ENCODE measurements at places on chromosomes 1 and 21.

DNA sequence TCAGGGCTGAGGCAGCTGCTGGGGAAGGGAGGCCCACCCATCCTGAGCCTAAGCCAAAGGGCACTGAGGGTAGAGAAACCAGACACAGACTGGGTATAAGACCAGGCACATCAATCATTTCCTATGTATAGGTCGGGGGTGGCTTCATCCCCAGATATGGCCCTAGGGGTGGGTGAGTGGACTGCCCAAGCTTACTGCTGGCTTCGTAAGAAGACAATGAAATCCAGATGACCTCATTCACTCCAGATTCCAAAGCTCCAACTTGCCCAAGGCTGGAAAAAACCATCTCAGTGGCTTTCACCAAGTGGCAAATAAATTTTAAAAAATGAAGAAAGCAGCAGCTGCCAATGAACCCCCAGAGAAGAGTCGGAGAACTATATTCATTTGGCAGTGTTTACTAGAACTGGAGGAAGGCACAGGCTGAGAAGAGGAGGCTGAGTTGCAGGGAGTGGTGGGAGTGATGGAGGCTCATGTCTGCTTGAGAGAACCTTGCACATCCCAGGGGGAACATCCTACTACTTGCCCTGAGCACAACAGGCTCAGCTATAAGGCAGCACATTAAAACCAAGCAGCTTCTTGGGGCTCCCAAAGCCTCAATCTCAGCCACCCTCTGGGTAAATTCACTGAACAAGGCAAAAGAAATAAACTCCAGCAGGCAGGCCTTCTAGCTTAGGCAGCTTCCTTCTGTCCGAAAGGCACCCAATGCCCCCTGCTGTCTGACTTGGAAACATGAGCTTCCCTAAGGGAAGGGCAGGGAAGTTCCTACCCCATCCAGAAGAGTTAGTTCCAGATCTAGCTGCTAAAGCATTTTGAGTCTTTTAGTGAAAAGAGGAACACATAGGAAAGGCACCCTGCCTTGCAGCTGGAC lies 14.1 kb downstream of the PEA15 start:
- DNase-seq = peak; percentile 44

GRCh38 chr1:18858070-18858688 lies 1.3 kb downstream of the TAS1R2 start:
- DNase-seq = no peak

- no peak for DNase-seq
Observed at GRCh38 chr1:246595146-246595545, 28.9 kb downstream of the CNST start.

- DNase-seq = no peak
Observed at GRCh38 chr1:61102041-61102440, 19.7 kb downstream of the NFIA start.

- no peak for DNase-seq
Observed at GRCh38 chr1:27049607-27050006, 37.0 kb upstream of the TENT5B start.

DNA sequence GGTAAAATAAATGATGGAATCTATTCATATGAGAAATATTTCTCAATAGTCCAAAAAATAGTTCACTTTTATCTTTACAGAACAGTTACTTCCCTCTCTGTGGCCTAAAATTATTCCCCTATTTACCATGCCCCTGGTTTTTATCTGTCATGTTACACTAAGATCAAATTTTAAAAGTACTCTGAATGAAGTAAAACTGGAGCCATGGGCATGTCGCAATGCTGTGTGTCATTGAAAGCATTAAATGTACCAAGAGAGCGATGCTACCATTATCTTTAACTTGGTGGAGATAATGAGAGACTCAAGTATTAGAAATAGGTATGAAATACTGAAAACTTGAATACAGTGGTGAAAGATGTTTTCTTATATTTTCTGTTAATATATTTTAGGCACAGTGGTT lies 146.2 kb downstream of the KCNT2 start:
- DNase-seq = no peak

DNA sequence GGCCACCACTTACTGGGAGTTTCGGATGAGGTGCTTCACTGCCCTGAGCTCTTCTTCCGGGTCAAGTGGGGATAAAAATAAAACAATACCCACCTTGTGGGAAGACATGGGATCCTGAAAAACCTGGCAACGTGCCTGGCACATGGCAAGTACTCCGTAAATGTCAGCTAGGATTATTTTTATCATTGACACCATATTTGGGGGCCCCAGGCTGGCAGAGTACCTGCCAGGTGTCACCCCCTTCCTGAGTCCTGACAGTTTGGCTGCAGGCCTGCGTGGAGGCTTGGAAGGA lies 9.2 kb upstream of the EPHA2 start:
- no peak for DNase-seq

- DNase-seq = no peak
Observed at GRCh38 chr1:23930270-23930669, 17.1 kb upstream of the CNR2 start.

DNA sequence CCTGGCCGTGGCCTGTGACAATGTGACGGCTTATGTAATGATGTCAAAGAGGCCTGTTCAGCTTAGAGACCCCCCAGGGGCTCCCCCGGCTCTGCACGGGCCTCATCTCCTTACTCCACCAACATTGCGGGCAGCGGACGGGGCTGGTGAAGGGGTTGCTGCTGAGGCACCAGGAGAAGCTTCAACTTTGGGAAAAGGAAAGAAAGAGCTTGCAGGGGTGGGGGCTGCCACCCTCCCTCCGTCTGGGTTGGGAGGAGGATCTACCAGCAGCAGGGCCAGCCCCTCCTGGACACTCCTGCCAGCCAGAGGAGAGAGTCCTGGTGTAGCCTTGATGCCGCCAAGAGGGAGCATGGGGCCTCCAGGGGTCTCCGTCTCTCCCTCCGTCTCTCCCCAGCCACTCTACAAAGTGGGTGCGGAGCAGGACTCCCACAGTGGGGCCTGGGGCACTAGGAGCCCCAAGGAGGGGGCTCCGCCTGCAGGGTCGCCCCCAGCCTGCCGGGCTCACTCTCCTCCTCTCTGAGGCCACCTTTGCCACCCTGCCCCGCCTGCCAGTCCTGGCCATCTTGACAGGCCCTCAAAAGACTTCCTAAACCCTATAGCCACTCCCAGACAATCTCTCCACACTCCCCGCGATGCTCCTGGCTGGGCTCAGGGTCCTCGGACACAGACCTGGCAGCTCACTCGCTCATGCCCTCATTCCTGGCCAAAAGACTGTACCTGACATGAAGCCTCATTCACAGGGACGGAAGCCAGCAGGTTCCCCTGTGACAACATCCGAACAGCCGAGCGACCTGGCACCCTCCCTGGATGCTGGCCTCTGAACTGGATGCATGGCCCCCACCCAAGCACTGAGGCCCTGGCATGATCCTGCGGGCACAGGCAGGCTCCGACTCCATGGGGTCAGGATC lies 130.4 kb upstream of the ARHGEF16 start:
- DNase-seq = no peak

- no peak for DNase-seq
Observed at GRCh38 chr1:47572731-47573430, 135.0 kb downstream of the FOXD2 start.

DNA sequence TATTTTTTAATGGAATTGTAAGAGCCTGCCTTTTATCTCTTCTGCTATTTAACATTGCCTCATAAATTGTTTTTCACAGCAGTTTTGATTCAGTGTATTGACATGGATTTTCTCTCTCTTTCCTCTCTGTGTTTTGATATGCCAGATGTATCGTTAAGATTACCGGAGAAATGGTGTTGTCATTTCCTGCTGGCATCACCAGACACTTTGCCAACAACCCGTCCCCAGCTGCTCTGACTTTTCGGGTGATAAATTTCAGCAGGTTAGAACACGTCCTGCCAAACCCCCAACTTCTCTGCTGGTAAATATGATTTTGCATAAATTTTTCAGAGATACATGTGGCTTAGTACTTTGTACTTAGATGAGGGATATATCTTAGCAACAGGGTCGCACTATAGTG lies 23.1 kb upstream of the DYNLT5 start:
- no peak for DNase-seq

DNA sequence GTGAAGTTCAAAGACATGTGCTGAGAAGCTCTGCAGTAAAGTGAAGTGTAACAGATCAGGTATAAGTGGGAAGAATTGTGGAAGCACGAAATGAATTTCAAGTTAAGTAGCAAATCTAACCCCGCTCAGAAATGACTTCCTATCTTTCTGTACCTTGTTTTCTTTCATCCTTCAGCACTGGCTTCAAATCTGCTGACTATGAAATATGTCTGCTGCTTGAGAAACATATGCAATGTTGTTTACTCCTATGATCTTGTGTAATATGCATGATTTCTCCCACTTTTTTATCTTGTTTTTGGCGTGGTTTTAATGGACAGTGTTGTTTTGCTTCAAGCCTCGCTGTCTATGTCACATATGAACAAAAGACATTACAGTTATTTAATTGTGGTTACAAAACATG lies 545.3 kb upstream of the NCAM2 start:
- DNase-seq = no peak

DNA sequence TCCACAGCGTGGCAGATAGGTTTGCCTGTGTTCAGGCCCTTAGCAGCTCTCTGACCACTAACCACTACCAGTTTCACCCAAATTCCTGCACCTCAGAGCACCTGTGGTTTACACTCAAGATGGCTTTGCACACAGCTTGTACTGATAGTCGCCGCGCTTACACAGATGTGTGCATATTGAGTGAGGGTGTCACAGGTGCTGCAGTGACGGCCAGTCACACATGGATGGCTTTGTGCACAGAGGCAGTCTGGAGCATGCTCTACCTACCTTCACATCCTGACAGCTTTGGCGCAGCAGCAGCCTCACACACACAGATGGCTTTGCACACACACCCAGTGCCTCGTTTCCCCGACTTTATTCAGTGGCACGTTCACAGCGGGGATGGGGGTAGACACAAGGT lies 7.5 kb downstream of the DMAP1 start:
- DNase-seq = no peak

GRCh38 chr1:216758161-216758560 lies 34.9 kb upstream of the ESRRG start:
- no peak for DNase-seq

DNA sequence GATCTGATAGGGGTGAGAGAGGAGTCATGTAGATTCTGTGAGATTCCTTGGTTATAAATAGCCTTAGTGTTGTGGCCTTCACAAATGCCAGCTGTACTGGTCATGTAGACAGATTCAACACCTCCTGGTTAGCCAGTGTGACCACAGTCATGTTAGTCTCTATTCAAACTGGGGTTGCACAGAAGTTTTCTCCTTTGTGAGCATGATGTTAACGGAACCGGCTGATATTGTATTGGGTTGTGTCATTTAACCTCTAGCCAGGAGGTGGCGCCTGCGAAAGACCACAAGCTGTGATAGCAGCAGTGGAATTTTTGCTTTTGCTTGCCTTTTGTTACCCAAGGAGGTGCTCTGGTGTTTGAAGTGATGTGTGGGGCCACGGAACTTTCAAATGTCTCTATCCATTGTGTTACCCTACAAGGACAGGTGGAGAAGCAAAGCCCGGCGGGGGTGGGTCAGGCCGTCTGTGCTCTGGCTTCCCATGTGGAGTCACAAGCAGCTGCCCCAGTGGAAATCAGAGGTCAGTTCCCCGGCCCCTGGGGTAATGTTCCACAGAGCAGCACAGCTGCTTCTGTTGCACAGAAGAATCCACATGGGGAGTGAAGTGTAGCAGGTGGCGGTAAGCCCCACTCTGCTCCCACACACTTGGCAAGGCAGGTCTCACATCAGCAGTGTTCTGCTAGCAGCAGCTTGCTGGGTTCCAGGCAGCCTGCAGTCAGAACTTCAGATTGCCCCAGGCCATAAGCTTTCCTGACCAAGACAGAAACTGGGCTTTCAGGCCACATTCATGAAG lies 112.6 kb downstream of the ADAMTS1 start:
- DNase-seq = peak; percentile 77

DNA sequence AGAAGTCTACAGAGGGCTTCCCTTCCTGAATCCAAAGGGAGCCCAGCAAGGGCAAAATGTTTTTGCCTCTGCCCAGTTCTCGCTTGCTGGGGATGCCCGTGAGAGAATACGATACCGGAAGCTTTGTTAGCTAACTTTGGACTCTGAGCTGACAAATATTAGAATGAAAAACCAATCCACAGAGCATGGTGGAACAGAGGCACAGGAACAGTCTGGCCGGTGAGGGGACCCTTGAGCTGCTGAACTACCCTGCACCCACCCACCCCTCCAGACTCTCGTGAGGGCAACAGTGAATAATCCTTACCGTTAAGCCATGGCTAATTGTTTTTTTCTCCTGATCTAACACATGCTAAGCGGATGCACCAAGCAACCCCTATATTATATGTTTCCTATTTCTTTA lies 76.3 kb upstream of the AKT3 start:
- no peak for DNase-seq

- DNase-seq = no peak
Observed at GRCh38 chr1:201125800-201126199, 1.2 kb downstream of the ASCL5 start.

DNA sequence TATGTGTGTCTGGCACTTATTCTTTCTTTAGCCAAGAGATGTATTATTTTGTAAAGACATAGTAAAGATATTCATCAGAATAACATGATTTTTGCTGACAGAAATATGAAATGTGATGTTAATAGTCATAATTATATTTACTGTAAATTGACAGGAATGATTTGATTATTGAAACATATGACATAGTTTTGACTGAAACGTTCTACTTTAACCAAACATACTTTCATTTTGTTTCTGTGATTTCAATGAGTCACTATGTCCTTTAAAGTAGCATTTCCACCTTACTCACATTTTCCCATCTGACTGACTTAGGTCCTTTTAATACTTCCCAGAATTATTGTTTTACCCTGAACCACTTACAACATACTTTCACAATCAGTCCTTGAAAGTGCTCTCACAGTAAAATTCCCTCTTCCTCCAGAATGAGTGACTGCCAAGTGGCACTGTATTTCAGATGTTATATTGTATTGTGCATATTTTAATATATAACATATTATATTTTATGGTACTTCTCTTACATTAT lies 437.9 kb downstream of the NCAM2 start:
- DNase-seq = no peak

DNA sequence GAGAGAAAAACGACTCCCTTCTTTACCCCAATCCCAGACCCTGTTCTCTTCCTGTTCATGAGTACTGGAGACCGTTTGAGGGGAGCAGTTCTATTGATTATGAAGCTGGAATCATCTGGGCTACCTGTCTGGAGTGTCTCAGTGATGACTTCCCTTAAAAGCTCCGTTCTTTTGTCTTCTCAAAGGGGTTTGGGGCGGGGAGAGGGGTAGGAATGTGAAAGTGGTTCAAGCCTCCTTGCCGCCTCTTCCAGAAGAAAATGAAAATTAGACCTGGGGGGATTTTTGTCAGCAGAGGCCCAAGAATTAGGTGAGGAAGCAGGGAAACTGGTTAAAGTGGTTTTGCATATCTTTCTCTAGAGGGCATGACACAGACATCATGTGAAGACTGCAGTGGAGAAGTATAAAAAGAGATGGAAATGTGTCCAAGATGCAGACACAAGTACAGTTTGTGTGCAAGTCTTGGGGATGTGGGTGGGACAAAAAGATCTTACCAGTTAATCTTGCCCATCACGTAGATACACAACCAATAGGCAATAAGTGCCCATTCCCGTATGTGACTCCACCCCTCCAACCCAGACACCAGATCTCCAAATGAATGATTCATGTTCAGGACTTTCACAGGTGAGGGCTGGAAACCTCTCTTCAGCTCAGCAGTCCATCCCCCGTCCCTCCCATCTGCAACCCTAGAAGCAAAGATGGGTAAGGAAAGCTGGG lies 470 bp upstream of the MTMR11 start:
- DNase-seq = peak; percentile 58
